Glutamatergic neuron (in vitro differentiated cells): ENCODE measurements at places on chromosomes 7 and 10. TPM values are rescaled to one million over a fixed set of nuclear protein-coding genes. Genes with fewer than 3 reads are reported as not detected.

DNA sequence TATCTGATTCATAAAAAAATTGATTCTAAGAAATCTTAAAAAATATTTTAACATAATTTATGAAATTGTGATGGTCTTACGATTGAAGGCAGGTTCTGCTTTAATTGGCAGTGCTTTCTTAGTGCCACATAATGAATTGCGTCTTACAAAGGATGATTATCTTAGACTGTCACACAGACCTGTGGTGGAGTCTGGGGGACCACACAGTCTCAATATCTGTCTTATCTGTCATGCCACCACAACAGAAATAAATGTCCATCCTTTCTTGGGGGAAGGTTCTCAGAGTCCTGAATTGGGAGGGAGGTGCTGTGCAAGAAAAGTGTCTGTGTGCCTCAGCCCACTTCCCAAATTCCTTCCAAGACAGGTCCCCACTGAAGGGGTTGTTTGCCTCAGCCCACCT is 34.0 kb downstream of the ZDHHC6 start:
- H3K27ac ChIP-seq = no peak overlapping the region
- no peak for DNase-seq
- no peak overlapping the region for H3K4me3 ChIP-seq

DNA sequence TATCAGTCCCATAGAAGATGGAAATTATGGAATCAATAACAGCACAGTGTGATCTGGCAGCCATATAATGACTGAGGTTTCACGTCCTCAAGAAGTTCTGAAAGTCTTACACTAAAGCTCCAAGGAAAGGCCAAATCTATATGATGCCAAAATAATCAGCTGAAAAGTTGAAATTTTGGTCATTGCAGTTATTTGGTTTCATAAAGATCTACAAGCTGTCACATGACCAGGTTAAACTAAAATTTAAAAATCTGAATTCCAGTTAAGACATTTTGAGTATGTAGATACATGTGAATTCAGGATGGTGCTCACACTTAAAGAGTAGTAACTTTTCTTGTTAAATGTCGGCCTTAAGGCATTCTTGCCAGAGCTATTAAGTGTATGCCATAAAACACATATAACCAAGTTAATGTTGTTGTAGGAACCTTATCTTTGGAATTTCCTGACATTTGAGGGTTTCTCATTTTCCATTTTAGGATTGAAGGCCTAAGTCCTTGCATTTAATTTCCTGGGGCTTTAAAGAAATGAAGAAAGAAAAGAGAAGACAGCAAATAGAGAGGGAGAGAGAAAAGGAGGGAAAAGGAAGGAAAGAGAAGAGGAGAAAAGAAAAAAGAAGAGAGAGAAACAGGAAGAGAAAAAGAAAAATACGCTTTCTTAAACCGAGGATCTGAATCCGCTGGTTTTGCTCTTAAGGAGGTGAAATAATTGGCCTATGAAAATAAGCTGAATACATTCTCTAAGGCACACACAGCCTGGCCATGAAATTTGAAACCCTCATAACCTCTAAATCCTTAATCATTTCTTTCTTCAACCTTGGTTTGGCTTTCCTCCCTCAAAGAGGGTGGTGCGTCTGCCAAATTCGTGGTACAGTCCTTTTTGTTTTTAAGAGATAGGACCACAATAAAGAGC is 43.8 kb downstream of the DENND2A start:
- peaks cover 10% of the 10 kb centered on the region for H3K36me3 ChIP-seq
- H3K4me1 ChIP-seq = peaks cover 20% of the 10 kb centered on the region
- no peaks in the 10 kb centered on the region for H3K27me3 ChIP-seq
- H3K27ac ChIP-seq = no peak overlapping the region
- H3K4me3 ChIP-seq = no peak overlapping the region
- no peak for DNase-seq

DNA sequence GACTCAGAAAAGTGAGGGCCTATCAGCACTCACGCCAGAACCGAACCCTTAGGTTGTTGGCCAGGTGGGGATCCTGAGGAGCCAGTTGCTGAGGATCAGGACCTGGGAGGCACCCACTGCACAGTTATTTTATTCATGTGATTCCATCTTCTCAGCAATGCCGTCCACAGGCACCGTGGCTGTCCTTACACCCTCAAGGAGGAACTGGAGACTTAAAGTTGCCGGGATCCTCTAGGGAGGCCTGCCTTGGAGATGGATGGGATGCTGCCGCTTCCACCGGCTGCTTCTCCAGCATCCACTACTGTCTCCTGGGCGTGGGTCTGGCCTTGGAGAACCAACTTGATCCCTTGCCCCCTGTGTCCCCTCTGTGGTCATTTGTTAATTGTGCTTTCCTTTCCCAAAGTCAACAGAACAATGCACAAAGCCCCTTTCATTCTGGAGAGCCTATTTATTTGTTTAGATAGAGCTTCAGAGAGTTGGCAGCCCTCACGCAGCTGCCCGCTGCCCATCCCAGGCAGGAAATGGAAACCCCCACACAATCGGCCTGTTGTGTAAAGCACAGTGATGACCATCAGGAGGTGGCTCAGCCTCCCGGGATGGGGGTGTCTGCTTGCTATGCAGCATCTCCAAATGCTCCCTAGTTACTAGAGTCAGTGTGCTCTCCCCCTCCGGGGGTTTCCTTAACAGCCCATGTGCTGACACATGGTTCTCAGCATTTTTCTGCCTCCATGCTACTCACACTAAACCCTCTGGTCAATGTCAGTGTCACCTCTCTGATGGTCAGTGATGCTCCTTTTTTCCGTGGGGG is 52.9 kb upstream of the IGFBP3 start:
- peaks cover 8% of the 10 kb centered on the region for H3K4me1 ChIP-seq
- no peak overlapping the region for H3K27ac ChIP-seq
- no peaks in the 10 kb centered on the region for H3K36me3 ChIP-seq

The KCNIP2 gene
- total RNA-seq = 30.0 TPM

- DNase-seq = no peak
- no peak overlapping the region for H3K4me3 ChIP-seq
- H3K36me3 ChIP-seq = no peaks in the 10 kb centered on the region
- H3K4me1 ChIP-seq = peaks cover 48% of the 10 kb centered on the region
- H3K27ac ChIP-seq = peak overlapping the region; percentile 59
- peaks cover 3% of the 10 kb centered on the region for H3K27me3 ChIP-seq
Measured at GRCh38 chr10:121522831-121523230, 75.4 kb downstream of the FGFR2 start.

The MICALL2 gene
- 28.0 TPM for total RNA-seq

DNA sequence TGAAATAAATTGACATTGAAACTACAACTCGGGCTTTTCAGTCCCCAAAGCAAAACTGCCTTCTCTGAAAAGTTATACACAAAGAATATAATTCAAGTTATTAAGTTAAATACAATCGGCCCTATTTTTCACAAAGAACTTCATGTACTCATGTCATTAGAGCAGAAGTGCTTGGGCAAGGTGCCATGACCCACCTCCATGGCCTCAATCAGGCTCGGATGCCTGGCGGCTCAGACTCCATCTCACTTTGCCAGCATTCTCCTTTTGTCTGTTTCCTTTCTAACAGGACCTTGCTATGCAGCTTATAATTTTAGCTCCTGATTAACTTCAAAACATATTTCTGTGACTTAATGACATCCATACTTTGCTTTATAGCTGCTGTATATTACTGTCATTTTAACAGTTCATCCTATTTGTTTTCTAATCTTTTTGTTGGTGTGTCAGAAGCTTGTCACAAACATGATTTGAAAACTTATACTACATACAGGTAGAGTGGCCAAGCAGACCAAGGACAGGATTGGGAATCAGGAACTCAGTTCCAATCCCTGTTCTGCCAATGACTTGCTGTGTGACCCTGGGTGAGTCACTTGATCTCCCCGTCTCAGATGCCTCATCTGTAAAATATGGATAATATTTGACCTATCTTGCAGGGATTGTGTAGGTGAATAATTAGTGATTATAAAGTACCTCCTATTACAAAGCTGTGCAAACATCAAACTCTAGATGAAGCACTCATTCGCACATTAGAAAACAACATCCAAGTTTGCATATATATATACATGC is 60.8 kb upstream of the ITGA8 start:
- H3K27me3 ChIP-seq = no peaks in the 10 kb centered on the region
- no peak for DNase-seq
- H3K4me3 ChIP-seq = no peak overlapping the region
- H3K36me3 ChIP-seq = peaks cover 12% of the 10 kb centered on the region
- no peak overlapping the region for H3K27ac ChIP-seq

DNA sequence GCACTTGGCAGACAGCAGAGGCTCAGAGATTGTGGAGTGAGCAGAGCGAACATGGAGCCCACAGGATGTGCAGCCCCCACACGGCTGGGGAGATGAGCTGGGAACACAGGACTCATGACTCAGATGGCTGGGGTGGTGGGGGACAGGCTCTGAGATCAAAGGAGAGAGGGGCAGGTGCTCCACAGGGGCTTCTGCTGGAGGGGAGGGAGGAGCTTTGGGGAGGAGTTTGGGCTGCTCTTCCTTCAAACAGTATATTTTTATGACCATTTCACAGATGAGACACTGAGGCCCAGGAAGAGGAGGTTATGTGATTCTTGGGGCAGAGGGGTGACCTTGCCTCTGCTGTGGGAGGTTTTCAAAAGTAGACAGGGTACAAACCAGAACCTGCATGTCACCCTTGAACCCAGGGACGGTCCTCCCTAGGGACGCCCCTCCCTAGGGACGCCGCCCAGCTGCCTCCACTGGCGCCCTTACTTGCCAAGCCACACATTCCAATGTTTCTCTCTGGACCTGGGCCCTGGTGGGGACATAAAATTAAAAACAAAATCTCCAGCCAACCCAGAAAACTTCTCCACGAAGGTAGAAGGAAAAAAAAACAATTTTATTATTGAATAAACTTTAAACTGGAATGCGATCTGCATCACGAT is 981 bp upstream of the CRYGN start:
- H3K27me3 ChIP-seq = no peaks in the 10 kb centered on the region
- H3K4me3 ChIP-seq = no peak overlapping the region
- DNase-seq = no peak
- H3K27ac ChIP-seq = no peak overlapping the region
- H3K36me3 ChIP-seq = peaks cover 8% of the 10 kb centered on the region

- H3K4me1 ChIP-seq = no peaks in the 10 kb centered on the region
- H3K36me3 ChIP-seq = no peaks in the 10 kb centered on the region
- H3K27me3 ChIP-seq = no peaks in the 10 kb centered on the region
- no peak overlapping the region for H3K27ac ChIP-seq
- no peak overlapping the region for H3K4me3 ChIP-seq
Measured at GRCh38 chr10:89503151-89503550, 32.2 kb downstream of the SLC16A12 start.

DNA sequence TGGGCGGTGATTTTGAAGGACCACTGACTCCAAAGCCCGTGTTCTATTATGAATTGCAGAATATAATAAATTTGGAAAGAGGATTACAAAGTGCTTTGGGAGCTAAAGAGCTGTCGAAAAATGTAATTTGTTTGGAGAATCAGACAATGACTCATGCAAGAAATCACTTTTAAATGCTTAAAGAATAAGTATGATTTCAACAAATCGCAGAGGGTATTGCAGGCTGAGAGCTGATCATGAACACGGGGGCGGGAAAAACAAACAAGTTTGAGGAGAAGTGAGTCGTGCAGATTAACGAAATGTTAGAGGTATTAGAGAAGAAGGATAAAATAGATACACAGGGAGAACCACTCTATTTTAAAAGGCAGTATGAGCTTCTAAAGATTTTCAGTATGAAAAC is 4.9 kb upstream of the HACD1 start:
- no peaks in the 10 kb centered on the region for H3K4me1 ChIP-seq
- DNase-seq = no peak
- H3K27ac ChIP-seq = no peak overlapping the region
- H3K36me3 ChIP-seq = no peaks in the 10 kb centered on the region
- no peak overlapping the region for H3K4me3 ChIP-seq

The GNAT3 gene
- 2.0 TPM for total RNA-seq

- no peaks in the 10 kb centered on the region for H3K27me3 ChIP-seq
- no peak for DNase-seq
- no peak overlapping the region for H3K4me3 ChIP-seq
- no peaks in the 10 kb centered on the region for H3K36me3 ChIP-seq
- H3K4me1 ChIP-seq = no peaks in the 10 kb centered on the region
Measured at GRCh38 chr10:27328946-27329345, 88.3 kb upstream of the ACBD5 start.

- DNase-seq = no peak
- no peaks in the 10 kb centered on the region for H3K36me3 ChIP-seq
- peaks cover 10% of the 10 kb centered on the region for H3K4me1 ChIP-seq
- peak overlapping the region; percentile 91 for H3K4me3 ChIP-seq
- peaks cover 25% of the 10 kb centered on the region for H3K27me3 ChIP-seq
Measured at GRCh38 chr7:5421714-5422395, 1.8 kb downstream of the TNRC18 start.

The MASTL gene
- total RNA-seq = 10.9 TPM
